ENCODE measurements at places on chromosomes 5 and 9. TPM values are rescaled to one million over a fixed set of nuclear protein-coding genes. Genes with fewer than 3 reads are reported as not detected.
A peak's percentile ranks its signal among the peaks of the same experiment; 100 is the strongest.

GRCh38 chr9:27248702-27249101, 48.2 kb downstream of the EQTN start:
- H3K4me3 ChIP-seq = no peak overlapping the region
- H3K27me3 ChIP-seq = no peaks in the 10 kb centered on the region
- H3K4me1 ChIP-seq = no peaks in the 10 kb centered on the region
- H3K27ac ChIP-seq = no peak overlapping the region

DNA sequence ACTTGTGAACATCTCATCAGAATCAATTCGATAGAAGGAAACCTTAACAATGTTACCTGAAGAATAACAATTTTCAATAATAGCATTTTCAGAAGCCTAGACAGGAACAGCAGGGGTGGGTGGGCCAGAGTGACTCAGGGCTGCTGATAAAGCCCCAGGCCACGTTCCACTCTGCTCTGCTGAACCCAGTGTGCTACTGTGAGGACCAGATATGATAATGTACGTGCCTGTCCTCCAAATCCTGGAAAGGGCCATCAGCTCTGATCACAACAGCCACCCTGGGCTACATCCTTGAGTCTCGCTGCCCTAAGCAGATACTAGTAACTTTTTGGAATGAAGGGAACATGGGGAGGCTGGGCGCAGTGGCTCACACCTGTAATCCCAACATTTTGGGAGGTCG, 91.3 kb downstream of the PRRT1B start:
- H3K36me3 ChIP-seq = no peaks in the 10 kb centered on the region
- peaks cover 12% of the 10 kb centered on the region for H3K4me1 ChIP-seq
- peak overlapping the region; percentile 43 for H3K27ac ChIP-seq
- no peak for DNase-seq
- no peaks in the 10 kb centered on the region for H3K27me3 ChIP-seq

GRCh38 chr9:108163321-108164005, 673.9 kb upstream of the KLF4 start:
- no peak overlapping the region for H3K4me3 ChIP-seq
- no peak for DNase-seq
- H3K36me3 ChIP-seq = no peaks in the 10 kb centered on the region
- H3K27ac ChIP-seq = no peak overlapping the region
- H3K27me3 ChIP-seq = no peaks in the 10 kb centered on the region

DNA sequence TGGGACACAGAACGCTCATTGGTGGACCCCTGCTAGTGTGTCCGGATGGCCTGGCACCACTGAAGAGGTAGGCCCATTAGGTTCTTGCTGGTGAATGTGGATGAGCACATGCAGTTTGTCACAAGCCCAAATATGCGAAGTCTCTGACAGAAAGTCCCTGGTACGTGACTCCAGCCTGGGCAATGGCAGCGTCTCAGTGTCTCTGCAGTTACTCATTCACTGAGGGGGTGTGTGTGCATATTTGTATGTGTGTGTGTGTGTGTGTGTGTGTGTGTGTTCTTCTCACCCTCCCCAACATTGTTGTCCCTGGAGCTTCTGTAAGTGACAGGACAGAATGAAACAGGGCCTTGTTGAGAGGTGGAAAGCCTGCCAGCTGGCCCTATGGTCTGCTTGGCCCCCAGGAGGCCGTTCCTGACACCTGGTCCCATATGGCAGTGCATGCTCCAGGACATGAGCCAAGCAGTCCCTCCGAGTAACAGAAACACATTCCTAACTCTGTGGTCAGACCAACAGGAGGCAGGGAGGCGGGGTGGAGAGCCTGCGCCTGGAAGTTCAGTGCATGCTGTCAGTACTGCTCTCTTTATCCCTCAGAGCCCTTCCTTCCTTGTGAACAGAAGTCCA, 169.9 kb downstream of the SLC28A3 start:
- H3K27ac ChIP-seq = no peak overlapping the region
- H3K27me3 ChIP-seq = no peaks in the 10 kb centered on the region
- no peak for DNase-seq
- no peak overlapping the region for H3K4me3 ChIP-seq
- no peaks in the 10 kb centered on the region for H3K36me3 ChIP-seq

DNA sequence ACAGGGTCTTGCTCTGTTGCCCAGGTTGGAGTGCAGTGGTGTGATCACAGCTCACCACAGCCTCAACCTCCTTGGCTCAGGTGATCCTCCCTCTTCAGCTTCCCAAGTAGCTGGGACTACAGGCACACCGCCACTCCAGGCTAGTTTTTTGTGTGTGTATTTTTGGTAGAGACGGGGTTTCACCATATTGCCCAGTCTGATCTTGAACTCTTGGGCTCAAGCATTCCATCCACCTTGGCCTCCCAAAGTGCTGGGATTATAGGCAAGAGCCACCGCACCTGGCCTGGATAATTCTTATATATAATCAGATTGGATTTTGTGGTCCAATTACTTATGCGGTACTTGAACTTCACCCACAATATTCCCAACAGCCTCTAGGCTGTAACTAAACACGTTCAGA, 19.8 kb downstream of the CCDC69 start:
- H3K27me3 ChIP-seq = no peaks in the 10 kb centered on the region
- H3K36me3 ChIP-seq = no peaks in the 10 kb centered on the region
- peak overlapping the region; percentile 27 for H3K27ac ChIP-seq
- H3K4me3 ChIP-seq = no peak overlapping the region

- H3K36me3 ChIP-seq = no peaks in the 10 kb centered on the region
- no peak overlapping the region for H3K27ac ChIP-seq
- no peaks in the 10 kb centered on the region for H3K27me3 ChIP-seq
- H3K4me1 ChIP-seq = no peaks in the 10 kb centered on the region
Measured at GRCh38 chr5:142944140-142944539, 174.0 kb downstream of the ARHGAP26 start.

DNA sequence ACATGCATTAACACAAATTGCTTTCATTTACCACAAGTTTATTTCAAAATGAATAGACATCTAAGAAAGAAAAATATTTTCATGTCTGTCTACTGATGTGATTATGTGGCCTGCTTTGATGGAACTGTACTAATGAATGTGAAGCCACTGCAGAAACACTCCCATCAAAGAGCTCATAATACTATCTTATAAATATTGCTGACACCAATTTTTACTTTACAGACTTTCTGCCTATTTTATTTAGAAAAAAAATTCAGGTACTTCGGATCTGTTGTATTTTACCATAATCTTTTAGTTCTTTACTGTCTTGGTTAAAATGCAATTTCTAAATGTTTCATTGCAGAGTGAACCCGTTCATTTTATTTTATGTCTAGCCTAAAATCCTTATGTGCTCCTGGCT, 281.9 kb downstream of the ICE1 start:
- no peak overlapping the region for H3K27ac ChIP-seq
- no peaks in the 10 kb centered on the region for H3K4me1 ChIP-seq
- no peak for DNase-seq
- no peak overlapping the region for H3K4me3 ChIP-seq
- H3K27me3 ChIP-seq = no peaks in the 10 kb centered on the region
- no peaks in the 10 kb centered on the region for H3K36me3 ChIP-seq

DNA sequence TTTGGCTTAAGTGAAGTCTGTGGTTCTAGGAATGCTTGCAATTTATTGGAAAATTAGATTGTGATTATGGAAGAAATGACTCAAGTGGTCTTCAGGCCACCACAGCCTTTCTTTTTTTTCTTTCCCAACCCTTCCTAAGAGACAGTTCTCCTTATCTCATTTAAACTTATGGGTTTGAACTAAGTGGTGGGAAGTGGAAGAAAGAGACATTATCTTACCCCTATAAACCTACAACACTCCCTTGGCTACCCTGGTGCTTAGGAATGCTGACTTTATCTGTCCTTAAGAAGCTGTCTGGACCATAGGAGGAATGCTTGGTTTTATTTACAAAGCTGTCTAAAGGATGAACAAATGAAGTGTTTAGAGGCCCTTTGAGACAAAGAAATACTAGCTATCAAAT, 5.1 kb upstream of the ERAP1 start:
- H3K4me1 ChIP-seq = peaks cover 33% of the 10 kb centered on the region
- H3K27ac ChIP-seq = no peak overlapping the region
- H3K4me3 ChIP-seq = no peak overlapping the region
- no peaks in the 10 kb centered on the region for H3K36me3 ChIP-seq

DNA sequence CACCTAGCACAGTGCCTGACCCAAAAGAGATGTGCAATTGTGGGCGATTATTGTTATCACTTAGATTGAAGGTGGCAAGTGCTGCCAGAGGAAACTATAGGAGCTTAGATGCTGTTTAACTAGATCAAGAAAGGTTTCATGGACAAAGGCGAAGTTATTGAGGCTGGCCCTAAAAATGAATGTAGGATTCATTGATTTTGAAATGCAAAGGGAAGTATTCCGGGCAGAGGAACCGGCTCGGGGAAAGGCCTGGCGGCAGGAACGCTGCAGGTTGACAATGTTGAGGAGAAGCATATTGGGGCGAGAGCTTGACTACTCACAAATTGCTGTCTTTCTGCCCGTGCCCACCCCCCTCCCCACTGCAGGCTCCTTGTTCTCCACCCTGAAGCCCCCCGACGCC, 37.4 kb upstream of the TTC1 start:
- no peak overlapping the region for H3K27ac ChIP-seq
- H3K27me3 ChIP-seq = peaks cover 5% of the 10 kb centered on the region
- H3K4me1 ChIP-seq = no peaks in the 10 kb centered on the region

GRCh38 chr9:2053883-2054845, 39.0 kb downstream of the SMARCA2 start:
- H3K27me3 ChIP-seq = no peaks in the 10 kb centered on the region
- H3K4me1 ChIP-seq = peaks cover 26% of the 10 kb centered on the region
- peaks cover 10% of the 10 kb centered on the region for H3K36me3 ChIP-seq
- peak; percentile 45 for DNase-seq
- no peak overlapping the region for H3K4me3 ChIP-seq
- peak overlapping the region; percentile 60 for H3K27ac ChIP-seq

Gene SLC45A2
- not detected for total RNA-seq

Gene GABRA1
- total RNA-seq = not detected

Gene PSAT1
- total RNA-seq = 10.3 TPM

Gene GRXCR2
- total RNA-seq = not detected

Gene DMRTA1
- total RNA-seq = not detected
